Activated CD4-positive, alpha-beta T cell treated with anti-CD3 and anti-CD28 coated beads, Interleukin-2, Interleukin-4, amounts not matched to agents 100 ng/mL and 50 ng/mL, durations not matched to agents 16 hours and 8 hours (primary cell): ENCODE measurements at places on chromosomes 6 and 20.
A peak's percentile ranks its signal among the peaks of the same experiment; 100 is the strongest.

DNA sequence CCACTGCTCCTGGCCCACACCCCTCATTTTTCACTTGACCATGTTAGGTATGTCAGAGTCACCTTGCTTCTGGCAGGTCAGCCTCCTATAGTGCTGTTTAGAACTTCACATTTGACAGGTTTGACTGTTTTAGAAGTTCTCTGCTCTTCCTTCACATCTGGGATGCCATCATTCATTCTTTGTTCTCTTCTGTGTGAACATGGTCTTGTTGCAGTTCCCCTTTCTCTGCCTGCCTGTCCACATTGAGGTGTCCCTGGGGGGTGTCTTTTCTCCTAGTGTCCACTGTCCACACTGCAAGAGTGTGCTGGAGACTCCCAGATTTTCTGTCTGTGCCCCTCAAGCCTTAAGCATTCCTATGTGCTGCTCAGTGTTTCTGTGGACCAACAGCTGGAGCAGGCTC, 89.5 kb downstream of the JARID2 start:
- no peak for DNase-seq

DNA sequence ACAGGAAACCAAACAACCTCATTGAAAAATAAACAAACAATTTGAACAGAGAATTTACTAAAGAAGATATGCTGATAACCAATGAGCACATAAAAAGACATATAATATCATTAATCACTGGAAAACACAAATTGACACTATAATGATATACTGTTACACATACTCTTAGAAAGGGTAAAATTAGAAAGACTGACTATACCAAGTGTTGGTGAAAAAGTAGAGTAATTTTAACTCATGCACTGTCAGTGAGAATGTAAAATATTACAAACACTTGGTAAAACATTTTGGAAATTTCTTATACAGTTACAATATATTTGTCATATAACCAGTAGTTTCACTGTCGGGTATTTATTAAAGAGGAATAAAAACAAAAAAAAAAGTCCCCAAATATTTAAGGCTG, 1139.2 kb upstream of the GJE1 start:
- DNase-seq: no peak

GRCh38 chr20:62061851-62062423, 3.7 kb downstream of the TAF4 start:
- DNase-seq: no peak

DNA sequence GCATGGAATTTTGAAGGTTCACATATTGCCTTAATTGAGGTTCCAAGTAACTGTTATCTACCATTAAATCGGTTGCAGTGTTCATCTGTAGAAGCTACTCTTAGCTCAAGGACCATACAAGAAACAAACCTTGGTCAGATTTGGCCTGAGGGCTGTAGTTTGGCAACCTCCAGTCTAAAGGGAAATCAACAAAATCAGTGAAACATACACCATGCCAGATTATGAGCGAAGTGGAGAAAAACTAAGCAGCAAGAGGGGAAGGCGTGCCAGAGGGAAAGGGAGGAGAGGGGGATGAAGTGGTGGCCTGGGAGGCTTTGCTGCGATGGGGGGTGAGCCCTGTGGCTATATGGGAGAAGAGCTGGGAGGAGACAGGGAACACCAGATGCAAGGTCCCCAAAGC, 8.8 kb upstream of the SNAI1 start:
- no peak for DNase-seq

GRCh38 chr6:56292505-56293181, 45.3 kb upstream of the COL21A1 start:
- DNase-seq: peak; percentile 11

GRCh38 chr6:18279422-18279821, 15.1 kb upstream of the DEK start:
- no peak for DNase-seq

- DNase-seq: no peak
These were observed 106.0 kb downstream of the PACRG start for GRCh38 chr6:162833776-162834175.

- DNase-seq: peak; percentile 42
These were observed 48.0 kb downstream of the OR2B2 start for GRCh38 chr6:27863962-27864905.

- no peak for DNase-seq
These were observed 189.7 kb downstream of the PACRG start for GRCh38 chr6:162917506-162917905.

GRCh38 chr6:69917834-69918233, 51.5 kb downstream of the COL19A1 start:
- DNase-seq: peak; percentile 63
